Activated naive CD8-positive, alpha-beta T cell treated with anti-CD3 and anti-CD28 coated beads for 36 hours (primary cell): ENCODE measurements at places on chromosomes 7 and 10. TPM values are rescaled to one million over a fixed set of nuclear protein-coding genes. Genes with fewer than 3 reads are reported as not detected.

DNA sequence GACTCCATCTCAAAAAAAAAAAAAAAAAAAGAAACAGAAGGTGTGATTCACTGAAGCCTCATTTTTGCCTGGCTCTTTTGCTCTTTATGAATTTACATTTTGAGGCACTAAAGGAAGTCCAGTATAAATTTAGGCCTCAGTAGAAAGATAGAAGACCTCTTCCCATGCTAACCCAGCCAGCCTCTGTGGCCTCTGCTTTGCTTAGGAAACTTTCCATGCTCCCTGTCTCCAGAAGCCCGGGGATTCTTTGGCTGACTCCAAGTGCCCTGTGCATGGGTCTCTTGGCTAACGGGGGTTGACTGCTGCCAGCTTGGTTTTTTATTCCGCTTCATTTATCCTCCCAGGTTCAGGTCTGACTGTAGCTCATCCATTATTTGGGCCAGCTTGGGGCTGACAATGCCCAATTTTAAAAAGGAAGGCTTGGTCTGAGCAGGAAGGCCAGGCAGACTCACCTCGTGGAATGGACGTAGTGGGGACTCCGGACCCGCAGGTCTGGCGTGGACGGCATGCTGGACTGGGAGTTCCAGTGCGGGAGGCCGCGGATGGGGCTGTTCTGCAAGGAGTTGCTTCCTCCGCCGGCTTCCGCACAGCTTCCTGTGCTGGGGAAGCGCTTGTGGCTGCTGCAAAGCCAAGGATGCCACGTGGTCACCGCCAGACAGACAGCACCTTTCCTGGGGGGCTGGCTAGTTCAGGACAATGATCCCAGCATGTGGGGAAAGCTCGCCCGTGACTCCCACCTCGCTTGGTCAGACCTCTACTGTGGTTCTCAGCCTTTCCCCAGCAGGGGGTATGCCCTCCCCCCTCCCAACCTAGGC is 72.3 kb downstream of the PRPF18 start:
- H3K36me3 ChIP-seq: no peaks in the 10 kb centered on the region
- peak overlapping the region; percentile 71 for H3K4me3 ChIP-seq
- H3K4me1 ChIP-seq: peaks cover 19% of the 10 kb centered on the region
- H3K27ac ChIP-seq: peak overlapping the region; percentile 69
- peak; percentile 22 for DNase-seq

- H3K27ac ChIP-seq: no peak overlapping the region
- DNase-seq: no peak
- no peaks in the 10 kb centered on the region for H3K36me3 ChIP-seq
- no peak overlapping the region for H3K4me3 ChIP-seq
- no peaks in the 10 kb centered on the region for H3K4me1 ChIP-seq
- no peaks in the 10 kb centered on the region for H3K27me3 ChIP-seq
Measured at GRCh38 chr10:130233426-130233825, 97.2 kb downstream of the GLRX3 start.

DNA sequence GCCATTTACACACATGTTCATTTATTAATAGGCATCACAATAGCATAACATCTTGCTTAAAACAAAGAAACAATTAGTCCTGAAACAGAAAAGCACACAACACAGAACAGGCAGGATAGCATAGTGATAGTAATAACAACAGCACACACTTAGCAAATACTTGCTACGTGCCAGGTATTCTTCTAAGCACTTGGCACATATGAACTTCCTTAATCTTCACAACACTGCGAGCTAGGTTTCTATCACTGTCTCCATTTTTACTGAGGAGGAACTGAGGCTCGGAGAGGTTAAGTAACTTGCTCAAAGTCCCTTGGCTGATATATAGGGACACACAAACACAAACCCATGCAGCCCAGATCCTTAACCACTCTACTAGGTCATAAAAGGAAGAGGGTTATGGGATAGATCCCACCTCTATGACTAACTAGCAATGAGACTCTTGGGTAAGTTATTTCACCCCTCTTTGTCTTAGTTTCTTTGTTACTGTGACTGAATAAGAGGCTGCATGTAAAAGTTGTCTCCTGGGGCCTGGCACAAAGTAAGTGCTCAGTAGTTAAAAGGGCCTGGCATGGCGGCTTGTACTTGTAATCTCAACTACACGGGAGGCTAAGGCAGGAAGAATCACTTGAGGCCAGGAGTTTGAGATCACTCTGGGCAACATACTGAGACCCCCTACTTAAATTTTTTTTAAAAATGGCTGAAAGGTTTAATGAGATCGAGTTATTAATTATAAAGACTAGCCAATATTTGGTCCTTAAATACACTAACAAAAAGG is 181.0 kb upstream of the RHOBTB1 start:
- DNase-seq: no peak
- no peak overlapping the region for H3K27ac ChIP-seq
- H3K4me1 ChIP-seq: no peaks in the 10 kb centered on the region
- H3K4me3 ChIP-seq: no peak overlapping the region
- no peaks in the 10 kb centered on the region for H3K27me3 ChIP-seq
- H3K36me3 ChIP-seq: no peaks in the 10 kb centered on the region

DNA sequence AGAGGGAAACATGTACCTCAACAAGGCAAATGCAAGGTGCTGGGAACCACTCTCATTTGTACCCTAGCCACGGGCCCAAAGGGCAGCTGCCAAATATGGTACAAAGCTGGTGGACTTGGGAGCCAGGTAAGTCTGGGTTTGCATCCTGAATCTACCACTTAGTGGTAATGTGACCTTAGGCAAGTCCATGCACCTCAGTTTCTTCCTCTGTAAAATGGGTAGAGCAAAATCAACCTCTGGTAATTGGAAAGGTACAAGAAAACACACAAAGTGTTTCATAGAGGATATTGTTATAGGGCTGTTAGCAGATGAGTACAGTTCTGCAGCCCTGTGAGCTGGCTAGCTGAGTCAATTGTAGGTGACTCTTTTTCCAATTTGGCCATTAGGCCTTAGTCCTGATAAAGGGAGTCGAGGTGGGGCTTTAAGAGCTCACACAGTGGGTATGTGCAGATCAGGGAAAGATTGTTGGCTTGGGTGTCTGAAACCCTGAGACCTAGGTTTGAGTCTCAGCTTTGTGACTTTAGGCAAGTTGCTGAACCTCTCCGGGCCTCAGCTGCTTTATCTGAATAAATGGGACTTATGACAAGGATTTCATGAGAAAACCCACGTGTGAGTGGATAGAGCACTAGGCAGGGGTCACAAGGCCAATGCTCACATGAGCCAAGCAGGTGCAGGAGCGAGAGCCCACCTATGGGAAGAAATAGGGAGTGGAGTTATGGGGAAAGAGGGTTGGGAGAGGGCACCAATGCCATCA is 121.3 kb upstream of the GDF10 start:
- no peaks in the 10 kb centered on the region for H3K27me3 ChIP-seq
- no peaks in the 10 kb centered on the region for H3K36me3 ChIP-seq
- H3K4me1 ChIP-seq: peaks cover 8% of the 10 kb centered on the region
- H3K27ac ChIP-seq: no peak overlapping the region
- no peak for DNase-seq
- H3K4me3 ChIP-seq: no peak overlapping the region

GRCh38 chr10:17981766-17982380 is 30.2 kb downstream of the SLC39A12 start:
- H3K27ac ChIP-seq: no peak overlapping the region
- DNase-seq: no peak
- H3K4me3 ChIP-seq: no peak overlapping the region
- no peaks in the 10 kb centered on the region for H3K4me1 ChIP-seq

CYP2C19 gene
- total RNA-seq: not detected

GIMAP6 gene
- total RNA-seq: 34.2 TPM

SLC18A3 gene
- not detected for total RNA-seq
